ENCODE measurements at places on chromosomes 2 and 18.

- no peak for DNase-seq
Observed at GRCh38 chr2:9077691-9078090, 74.2 kb upstream of the MBOAT2 start.

DNA sequence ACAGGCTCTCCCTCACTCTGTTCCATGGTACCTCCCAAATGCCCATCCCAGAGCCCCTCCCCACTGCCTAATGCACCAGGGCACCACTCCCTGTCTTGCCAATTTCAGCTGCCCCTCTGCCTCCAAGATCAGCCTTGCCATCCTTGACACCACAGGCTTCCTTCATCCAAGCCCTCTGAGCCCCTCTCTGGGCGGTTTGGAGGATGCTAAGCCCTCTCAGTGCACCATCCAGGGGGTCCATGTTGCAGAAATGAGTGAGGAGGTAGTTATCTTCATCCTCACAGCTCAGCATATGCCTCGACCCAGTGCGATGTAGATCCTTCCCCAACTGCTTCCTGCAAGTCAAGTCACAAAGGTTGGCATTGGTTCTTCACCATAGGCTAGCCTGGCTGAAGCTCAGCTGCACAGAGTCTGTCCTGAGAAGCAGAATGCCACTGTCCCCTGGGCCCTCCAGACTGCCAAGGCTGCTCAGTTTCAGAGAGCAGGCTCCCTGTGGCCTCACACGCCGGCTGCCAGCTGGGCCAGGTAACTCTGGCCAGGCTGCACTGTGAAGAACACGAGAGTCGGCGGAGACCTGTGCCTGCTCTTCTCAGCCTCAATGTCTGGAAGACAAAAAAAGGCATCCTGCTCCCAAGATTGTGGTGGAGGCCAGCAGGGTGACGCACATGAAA, 9.9 kb upstream of the MAP3K2 start:
- DNase-seq, result no peak

DNA sequence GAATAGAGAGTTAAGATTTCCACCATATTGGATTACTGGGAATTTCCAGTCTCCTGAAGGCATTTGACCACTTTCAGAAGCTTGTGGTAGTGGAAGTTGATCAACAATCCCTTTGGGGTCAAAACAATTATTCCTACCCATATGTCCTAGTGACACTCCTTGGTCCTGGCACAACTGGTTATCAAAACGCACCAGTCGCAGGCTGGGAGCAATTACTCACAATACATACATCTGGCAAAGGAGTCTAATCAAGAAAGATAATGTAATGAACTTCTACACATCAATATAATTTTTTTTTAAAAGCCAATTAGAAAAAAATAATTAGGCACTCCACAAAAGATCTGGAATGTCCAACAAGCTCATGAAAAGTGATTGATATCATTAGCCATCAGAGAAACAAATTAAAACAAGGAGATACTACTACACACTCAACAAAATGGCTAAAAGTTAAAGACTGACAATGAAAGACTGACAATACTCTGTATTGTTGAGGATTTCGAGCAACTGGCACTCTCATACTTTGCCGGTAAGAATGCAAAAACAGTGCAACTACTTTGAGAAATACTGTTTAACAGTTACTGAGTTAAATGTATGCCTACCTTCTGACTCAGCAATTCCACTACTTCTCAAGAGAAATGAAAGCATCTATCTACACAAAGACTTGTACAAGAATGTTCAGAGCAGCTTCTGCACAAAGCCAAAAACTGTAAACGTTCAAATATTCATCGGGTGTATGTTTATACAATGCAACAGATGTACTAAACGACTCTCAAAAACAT, 2.0 kb downstream of the INO80C start:
- DNase-seq, result no peak

DNA sequence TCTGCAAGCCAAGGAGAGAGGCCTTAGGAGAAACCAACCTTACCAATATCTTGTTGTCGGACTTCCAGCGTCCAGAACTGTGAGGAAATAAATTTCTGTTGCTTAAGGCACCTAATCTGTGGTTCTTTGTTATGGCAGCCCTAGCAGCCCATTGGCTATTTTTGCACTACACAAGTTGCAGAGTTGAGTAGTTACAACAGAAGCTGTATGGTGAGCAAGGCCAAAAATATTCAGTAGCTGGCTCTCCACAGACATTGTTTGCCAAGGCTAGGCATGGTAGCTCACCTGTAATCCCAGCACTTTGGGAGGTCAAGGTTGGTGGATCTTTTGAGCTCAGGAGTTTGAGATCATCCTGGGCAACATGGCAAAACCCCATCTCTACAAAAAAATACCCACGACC, 27.1 kb upstream of the SCYGR1 start:
- no peak for DNase-seq

GRCh38 chr2:136127356-136127755, 9.4 kb upstream of the CXCR4 start:
- no peak for DNase-seq

DNA sequence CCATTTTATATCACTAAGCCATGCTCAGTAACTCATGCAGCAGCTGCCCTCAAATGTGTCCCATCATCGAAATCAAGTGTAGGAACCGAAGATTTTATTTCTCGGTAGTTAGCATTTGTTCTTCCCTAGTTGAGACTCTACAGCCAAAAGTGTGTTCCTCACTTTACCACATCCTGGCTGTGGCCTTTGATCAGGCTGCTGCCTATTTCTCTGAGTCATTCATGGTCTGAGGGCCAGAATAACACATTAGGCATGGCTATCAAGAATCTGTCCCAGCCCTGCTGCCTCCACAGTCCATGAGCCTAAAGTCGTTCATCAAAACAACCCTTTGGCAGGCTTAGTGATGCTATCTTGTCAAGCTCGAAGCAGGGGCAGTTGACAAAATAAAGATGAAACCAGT, 300.1 kb downstream of the TDRD15 start:
- no peak for DNase-seq

DNA sequence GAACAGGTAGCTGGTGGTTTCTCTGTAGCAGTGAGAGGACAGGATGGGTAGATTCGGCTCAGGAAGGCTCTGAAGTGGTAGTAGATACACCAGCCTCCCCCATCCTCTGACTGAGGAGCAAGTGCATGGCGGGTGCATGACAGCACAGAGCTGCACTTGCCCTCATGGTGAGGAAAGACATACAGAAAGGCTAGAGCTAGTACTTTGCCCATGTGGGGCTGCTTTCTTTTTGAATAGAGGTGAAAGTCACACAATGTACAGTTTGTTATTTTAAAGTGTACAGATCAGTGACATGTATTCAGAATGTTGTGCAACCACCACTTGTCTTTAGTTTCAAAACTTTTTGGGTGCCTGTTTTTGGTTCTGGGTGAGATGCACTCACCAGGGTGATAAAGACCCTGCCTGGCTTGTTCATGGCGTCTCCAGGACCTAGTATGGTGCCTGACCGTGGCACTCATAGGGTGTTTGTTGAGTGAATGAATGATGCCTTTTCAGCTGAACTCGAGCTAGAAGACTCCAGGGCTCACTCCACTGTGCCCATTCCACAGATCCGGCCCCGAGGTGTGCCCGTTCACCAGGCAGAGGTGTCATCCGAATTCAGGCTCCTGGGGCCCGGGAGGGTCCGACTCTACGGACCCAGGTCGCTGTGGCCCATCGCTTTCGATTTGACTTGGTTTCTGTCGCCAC, 421 bp upstream of the VAMP5 start:
- DNase-seq, result no peak

DNA sequence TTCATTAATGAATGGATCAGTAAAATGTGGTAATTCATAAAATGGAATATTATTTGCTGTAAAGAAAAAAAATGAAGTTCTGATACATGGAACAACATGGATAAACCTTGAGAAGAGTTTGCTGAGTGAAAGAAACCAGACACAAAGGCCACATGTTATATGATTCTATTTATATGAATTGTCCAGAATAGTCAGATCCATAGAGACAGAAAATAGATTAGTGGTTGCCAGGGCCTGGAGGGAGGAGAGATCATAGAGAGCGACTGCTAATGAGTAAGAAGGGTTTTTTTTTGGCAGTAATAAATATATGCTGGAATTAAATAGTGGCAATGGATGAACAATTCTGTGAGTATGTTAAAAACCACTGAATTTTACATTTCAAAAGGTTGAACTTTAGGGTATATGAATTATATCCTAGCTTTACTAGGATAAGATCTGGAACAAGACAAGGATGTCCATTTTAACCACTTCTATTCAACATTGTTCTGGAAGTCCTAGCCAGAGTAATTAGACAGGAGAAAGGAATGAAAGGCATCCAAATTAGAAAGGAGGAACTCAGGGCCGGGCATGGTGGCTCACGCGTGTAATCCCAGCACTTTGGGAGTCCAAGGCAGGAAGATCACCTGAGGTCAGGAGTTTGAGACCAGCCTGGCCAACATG, 48.8 kb downstream of the MAPRE2 start:
- no peak for DNase-seq

GRCh38 chr2:29053223-29053622, 21.1 kb downstream of the PCARE start:
- no peak for DNase-seq

Measured in fibroblast of the conjunctiva (primary cell).